ENCODE measurements at places on chromosomes 13 and 19.

DNA sequence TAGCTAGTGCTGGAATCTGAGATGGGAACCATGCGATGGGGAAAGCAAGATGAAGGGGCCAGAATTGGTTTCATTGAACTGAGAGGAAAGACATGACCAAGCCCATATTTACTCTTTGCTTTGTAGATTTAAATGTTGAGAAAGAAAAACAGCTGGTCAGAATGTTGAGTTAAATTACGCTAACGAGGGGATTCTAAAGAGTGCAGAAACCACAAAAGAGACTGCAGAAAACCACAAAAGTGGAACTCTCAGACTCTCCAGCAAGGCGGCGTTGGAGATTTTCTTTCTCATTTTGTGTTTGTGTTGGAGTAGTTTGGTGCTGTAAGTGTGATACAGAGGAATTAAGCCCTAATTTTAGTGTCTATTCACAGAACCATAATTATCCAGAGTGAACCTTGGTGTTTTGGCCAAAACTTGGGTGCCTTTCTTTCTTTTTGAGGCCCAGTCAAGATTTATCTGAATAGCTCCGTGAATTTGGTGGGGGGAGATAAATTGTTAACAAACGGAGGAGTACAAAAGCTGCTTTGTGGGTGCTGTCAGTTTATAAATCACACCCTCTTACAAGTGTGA, 26.3 kb downstream of the SAE1 start:
- DNase-seq: peak; percentile 19

- no peak for DNase-seq
These were observed 284.4 kb downstream of the DIAPH3 start for GRCh38 chr13:59879281-59879680.

DNA sequence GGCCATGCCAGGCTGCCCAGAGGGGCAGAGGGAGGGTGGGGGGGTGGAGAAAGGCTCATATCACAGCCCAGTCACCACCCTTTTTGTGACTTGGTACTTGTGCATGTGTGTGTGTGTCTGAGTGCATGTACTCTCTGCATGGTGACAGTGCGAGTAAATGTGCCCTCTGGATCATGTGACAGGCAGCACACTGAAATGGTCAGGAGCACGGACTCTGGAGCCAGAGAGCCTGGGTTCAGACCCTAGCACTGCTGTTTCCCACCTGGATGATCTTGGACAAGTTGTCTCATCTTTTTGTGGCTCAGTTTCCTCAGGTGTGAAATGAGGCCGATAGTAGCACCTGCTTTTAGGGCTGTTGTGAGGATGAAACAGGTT, 2.0 kb downstream of the CIC start:
- DNase-seq: no peak

DNA sequence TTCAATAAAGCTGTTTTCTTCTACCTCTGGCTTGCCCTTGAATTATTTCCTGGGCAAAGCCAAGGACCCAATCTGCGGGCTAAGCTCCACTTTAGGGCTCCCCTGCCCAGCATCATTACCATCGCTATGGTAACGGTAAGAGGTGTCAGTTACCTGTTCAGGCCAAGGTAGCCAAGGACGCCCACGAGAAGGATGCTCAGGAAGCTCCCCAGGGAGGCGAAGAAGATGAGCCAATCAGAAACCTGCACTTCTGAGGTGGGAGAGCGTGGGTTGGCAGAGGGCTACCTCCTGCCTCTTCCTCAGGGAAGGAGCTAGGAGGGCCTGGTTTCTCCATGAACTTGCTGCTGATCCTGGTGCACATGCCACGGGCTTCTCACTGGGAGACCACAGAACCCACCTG, 24.7 kb downstream of the IL12RB1 start:
- DNase-seq: no peak

DNA sequence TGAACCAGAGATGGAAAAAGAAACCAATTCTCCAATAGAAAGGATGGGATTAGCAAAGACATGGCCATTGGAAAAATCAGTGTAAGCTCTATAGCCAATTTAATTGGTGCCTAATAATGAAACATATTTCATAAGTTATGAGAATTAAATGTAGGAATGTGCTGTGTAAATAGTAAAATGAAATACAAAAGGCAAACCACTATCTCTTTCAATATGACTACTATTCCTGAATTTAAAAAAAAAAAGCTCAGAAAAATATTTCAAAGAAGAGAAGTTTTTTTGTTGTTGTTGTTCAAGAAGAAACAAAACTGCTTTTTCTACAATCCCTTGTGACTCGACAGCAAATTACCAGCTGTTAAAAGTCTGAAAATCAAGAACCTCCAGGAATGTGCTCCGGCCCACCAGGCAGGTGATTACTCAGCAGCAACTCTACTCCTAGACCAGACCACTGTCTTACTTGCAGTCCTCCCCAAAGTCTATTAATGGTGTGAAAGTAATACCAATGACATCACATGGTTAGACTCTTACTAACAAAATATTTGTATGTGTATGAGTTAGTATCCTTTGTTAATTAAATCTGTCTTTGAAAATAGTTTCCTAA, 362.4 kb downstream of the KCTD12 start:
- DNase-seq: no peak

GRCh38 chr13:36912369-36912768, 7.7 kb downstream of the SMAD9 start:
- no peak for DNase-seq

DNA sequence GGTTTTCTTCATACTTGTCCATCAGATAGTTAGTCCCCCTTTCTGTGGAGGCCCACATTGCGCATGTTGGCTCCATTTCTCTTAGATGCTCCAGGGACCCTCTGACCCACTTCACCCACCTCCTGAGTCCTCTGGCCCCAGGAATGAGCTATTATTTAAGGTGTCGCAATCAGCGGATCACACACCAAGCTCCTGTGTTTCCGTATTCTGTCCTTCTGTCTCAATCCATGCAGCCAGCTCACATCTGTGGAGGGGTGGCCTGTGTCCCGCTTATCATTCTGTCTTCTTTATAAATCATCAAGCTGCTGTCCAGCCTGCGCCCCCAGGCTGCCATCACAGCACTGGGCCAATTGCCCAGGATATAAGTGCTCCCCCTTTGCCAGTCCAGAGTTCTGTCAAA, 4.7 kb downstream of the ZNF230 start:
- DNase-seq: no peak

- no peak for DNase-seq
These were observed 31.9 kb downstream of the INTS6 start for GRCh38 chr13:51420681-51421490.

- no peak for DNase-seq
These were observed 4.9 kb upstream of the SBK3 start for GRCh38 chr19:55550321-55550650.

DNA sequence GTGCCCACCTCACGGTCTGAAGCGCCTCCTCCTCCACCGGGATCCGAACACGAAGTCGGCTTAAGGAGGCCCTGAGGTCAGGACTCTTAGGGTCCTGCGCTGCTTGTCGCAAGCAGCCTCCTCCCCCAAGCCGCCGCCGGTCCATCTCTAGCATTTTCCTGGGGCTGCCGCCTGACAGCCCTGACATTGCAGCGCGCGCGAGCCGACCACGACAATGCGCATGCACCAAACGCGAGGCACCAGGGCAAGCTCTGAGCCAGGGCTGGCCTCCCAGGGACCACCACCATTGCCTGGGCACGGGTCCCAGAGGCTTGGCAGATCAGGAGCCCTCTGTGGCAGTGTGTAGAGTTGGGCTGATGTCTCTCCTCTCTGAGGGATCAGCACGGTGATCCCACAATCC, 63.8 kb upstream of the ZNF420 start:
- no peak for DNase-seq

GRCh38 chr13:33911521-33911920, 93.6 kb downstream of the RFC3 start:
- no peak for DNase-seq

DNA sequence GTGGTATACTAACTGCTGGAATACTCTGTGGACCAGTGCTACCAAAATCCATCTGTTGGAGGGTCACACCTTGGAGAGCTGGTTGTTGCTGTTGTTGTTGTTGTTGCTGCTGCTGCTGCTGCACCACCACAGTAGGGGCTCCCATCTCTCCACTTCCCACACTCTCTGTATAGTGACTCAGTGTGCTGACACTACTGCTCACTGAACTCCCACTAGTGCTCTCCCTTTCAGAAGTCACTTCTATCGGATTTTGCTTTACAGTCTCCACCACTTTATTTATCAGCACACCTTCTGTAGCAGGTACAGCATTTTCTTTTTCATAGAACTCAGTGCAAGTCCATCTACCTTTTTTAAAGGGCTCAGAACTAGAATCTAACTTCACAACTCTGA, 1.7 kb downstream of the TSC22D1 start:
- no peak for DNase-seq

- DNase-seq: no peak
These were observed 1.7 kb upstream of the SIGLEC7 start for GRCh38 chr19:51140441-51140840.

DNA sequence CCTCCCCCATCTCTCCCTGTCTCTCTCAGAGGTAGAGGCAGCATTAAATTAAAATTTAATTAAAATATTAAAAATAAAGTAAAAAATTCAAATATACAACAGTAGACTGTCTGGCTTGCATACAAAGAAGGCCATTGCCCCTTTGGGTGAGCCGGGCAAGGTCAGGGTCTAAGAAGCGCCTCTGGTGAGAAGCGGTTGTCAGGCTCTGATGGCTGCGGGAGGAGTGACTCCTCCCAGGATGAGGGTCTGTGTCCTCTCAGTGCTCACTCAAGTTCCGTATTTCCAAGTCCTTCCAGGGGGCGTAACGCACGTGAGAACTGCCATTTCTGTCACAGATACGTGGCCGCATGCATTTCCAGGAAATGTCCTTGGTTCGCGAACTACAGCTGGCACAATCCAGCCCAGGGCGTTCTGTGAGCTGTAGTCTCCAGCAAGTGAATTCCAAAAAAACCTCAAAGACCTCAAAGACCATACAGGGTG, 737 bp upstream of the ZNF181 start:
- DNase-seq: peak; percentile 80

- DNase-seq: no peak
These were observed 24.8 kb upstream of the ZNF254 start for GRCh38 chr19:24062190-24062589.

- no peak for DNase-seq
These were observed 5.3 kb upstream of the CCNP start for GRCh38 chr19:40231544-40232424.

GRCh38 chr13:111126509-111126908, 11.4 kb downstream of the ARHGEF7 start:
- no peak for DNase-seq

DNA sequence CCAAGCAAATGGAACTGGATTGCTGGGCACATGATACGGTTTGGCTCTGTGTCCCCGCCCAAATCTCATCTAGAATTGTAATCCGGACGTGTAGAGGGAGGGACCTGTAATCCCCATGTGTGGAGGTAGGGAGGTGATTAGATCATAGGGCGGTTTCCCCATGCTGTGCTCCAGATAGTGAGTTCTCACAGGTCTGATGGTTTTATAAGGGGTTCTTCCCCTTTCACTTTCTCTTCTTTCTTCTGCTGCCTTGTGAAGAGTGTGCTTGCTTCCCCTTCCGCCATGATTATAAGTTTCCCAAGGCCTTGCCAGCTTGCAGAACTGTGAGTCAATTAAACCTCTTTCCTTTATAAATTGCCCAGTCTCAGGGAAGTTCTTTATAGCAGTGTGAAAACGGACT, 32.6 kb upstream of the MTIF3 start:
- peak; percentile 52 for DNase-seq

- no peak for DNase-seq
These were observed 55.8 kb downstream of the VAV1 start for GRCh38 chr19:6828306-6828697.

DNA sequence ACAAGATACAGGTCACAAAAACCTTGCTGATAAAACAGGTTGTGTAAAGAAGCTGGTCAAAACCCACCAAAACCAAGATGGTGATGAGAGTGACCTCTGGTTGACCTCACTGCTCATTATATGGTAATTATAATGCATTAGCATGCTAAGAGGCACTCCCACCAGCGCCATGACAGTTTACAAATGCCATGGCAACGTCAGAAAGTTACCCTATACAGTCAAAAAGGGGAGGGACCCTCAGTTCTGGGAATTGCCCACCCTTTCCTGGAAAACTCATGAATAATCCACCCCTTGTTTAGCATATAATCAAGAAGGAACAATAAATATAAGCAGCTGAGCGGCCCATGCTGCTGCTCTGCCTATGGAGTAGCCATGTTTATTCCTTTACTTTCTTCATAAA, 434.1 kb downstream of the ZNF536 start:
- DNase-seq: no peak

DNA sequence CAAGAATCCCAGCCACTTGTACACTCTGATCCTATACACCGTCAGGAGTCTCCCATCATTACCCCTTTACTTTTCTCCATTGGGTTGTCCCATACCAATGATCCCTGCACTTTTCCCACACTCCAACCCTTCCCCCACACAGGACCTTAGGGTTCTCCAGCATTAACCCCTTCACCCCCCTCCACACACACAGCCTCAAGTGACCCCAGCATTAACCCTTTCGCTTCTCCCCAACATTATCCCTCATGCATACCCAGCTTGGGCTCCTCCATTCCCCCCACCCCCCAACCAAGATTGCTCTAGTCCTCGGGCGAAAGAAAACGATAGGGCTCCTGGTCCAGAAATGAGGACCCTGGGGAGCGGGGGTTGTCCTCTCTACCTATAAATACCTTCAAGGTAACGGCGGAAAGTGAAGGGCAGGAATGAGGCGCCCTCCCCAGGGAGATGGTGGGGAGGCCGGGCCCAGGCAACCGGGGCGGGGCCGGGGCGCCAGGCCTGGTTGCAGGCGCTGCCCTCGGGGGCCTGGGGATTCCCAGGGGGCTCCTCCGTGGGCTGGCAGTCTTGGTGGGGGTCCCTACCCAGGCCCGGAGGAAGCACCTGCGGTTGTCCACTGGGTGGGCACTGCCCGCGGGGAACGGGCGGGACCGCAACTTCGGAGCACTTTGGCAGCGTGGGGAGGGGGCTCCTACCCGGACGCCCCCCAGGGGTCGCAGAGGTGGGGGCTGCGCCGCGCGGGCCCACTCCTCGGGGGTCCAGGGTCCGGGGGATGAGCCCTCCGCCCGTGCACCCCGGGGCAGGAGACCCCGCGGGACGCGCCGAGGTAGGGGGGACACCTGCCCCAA, 757 bp downstream of the WIZ start:
- DNase-seq: no peak

- no peak for DNase-seq
These were observed 35.8 kb upstream of the ISYNA1 start for GRCh38 chr19:18473706-18474087.

DNA sequence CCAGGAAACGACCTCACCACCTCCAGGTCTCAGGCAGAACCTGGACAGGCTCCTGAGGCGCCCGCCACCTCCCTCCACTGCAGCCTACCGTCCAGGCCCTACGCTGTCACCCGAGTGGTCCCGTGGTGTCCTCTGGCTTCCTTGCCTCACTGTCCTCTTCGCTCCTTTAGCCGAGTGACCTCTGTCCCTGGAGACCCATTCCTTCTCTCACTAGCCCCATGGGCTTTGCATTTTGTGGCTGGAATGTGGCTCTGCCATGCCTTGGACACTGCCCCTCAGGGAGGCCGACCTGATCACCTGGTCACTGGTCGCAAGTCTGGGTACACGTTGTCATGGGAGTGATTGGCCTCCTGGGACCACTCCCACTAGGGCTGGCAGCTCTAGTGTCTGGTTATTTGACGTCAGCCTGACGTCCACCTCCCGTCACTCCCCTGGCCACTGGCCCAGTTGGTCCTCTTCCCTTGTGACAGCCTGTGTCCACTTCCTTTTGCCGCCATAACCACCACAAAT, 17.9 kb downstream of the SLC25A42 start:
- no peak for DNase-seq
